Stimulated activated CD4-positive, alpha-beta T cell treated with anti-CD3 and anti-CD28 coated beads, Interleukin-1b, Interleukin-23, amount 100 ng/mL, for 1 hour (primary cell): ENCODE measurements at places on chromosomes 12 and 14.
A peak's percentile ranks its signal among the peaks of the same experiment; 100 is the strongest.

GRCh38 chr14:101587441-101587911, 26.2 kb downstream of the DIO3 start:
- no peak for DNase-seq

GRCh38 chr14:104265918-104266630, 127.7 kb downstream of the KIF26A start:
- DNase-seq: no peak

DNA sequence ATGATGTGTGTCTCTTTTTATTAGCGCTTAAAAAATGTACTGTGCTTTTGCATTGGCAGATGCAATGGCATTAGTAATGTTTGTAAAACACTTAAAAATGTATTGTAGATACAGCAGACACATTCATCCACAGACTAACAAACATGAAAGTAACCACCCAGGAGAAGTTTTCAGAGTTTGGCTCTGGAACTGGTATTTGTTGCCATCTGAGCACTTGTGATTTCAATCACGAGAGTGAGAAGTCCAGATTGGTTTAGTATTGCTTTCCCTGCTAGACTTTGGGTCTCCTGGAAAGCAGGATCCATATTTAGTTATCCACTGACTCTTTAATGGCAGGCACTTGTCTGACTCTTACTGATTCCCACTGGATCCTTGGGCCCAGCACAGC, 13.2 kb downstream of the RASSF8 start:
- DNase-seq: no peak

DNA sequence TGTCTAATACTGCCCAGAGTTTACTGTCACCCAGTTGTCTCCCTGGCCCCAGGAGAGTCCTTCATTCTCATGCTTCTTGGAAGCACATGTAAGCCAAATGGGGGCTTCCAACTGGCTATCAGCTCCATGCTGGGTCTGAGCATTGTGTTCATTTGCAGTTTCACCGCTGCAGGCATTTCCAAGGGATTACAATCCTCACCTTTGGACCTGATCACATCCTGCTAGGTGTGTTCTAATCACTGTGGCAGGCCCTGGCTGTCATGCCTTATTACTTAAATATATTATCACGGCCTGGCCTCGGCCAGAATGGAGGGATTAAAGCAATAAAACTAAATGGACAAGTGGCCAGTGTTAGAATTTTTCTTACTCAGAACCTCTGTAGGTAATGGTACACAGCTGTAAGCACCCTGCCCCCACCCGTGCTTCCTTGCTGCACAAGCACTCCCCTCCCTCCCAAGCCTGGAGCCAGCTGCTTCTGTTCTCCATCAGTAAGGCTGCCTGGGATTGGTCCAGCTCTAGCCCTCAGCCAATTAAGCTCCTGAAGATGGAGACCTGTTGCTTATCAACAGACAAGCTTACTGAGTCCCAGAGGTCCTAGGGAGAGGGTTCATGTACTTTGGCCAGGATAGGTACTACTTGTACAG, 175.9 kb upstream of the RBM19 start:
- DNase-seq: no peak

- DNase-seq: no peak
Measured at GRCh38 chr14:98182393-98183055, 1089.5 kb downstream of the BCL11B start.

DNA sequence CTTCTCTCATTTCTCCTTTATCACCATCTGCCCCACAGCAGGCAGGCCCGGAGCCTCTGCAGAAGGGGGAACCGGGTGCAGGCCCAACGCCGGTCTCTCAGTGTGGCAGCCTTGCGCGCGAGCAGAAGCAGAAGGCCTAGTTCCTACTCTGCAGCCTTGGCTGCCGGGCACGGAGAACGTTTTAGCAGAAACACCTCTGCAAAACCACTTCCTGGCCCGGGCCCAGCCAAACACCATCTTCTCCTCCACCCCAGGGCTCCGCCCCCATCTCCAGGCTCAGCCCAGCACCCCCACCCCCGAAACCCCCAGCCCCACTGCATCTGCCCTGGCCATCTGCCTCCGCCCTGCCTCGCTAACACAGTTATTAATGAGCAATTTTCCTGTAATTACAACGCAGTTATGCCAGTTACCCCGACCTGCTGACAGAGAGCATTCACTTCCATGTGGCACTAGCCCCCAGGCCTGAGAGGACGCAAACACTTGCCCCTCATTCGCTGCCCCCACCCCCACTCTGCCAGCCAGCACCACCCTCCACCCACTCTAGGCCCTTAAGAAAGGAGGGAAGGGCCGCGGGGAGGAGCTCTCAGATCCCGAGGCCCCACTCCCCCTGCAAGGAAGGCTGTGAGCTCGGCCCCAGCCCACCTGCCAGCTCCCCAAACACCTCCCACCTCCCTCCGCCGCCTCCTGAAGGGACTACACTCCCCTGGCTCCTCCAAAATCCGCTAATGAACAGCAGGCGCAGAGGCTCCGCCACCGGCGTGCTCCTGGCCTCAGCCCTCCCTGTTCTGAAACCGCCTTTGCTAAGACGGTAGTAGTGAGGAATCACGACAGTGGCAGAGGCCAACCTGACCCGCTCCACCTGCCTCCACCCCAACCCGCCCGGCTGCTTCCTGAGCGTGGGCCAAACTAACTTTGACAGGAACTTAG, 44.7 kb upstream of the FBRSL1 start:
- peak; percentile 40 for DNase-seq
